ENCODE measurements at places on chromosomes 12 and 14.

- DNase-seq: no peak
Observed at GRCh38 chr14:64444984-64445845, 20.1 kb upstream of the AKAP5 start.

DNA sequence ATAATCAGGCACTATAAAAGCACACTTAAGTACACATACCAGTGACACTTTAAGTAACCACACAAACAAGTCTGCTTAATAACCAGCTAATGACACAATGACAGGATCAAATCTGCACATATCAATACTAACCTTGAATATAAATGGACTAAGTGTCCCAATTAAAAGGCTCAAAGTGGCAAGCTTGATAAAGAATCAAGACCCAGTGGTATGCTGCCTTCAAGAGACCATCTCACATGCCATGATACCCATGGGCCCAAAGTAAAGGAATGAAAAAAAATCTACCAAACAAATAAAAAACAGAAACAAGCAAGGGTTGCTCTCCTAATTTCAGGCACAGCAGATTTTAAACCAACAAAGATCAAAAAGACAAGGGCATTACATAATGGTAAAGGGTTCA, 470.4 kb downstream of the TRHDE start:
- DNase-seq: no peak

DNA sequence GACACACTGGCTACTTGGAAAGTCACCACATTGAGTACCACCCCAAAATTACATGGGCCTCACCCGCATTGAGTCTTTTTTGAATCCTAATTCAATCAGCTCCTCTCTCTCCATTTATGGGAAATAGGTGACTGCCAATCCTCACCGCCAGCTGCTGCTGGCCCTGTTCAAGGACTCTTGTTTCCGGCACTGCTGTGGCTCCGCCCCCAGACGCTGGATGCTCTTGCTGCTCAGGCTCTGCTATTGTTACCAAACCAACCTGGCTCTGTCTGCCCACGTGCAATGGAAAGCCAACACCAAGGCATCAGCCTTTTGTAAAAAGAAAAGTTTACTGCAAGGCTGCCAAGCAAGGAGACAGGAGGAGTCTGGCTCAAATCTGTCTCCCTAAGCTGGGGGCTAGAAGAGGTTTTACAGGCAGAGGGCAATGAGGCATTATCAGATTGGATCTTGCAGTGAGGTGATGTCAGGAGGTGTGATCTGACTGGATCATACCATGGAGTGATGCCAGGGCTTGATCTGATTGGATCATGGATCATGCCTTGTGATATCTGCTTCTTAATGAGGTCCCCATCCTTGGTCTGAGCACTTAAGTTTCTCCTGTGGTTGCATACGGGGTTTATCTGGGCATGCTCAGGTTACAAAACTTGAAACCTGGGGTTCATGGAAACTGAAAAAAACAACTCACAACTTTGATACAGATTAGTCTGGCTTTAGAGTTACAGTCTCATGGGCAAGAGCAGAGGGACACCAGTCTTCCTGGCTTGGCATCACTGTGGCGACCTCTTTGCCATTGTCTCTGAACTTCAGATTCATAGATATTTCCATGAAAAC, 117.1 kb upstream of the SLC35F4 start:
- DNase-seq: no peak

- DNase-seq: no peak
Observed at GRCh38 chr12:3988519-3989217, 115.5 kb upstream of the PARP11 start.

GRCh38 chr12:117970334-117970733, 1.5 kb upstream of the KSR2 start:
- no peak for DNase-seq

GRCh38 chr14:69922198-69922597, 43.0 kb downstream of the SMOC1 start:
- DNase-seq: no peak

GRCh38 chr12:52988898-52989297, 17.4 kb upstream of the EIF4B start:
- no peak for DNase-seq

- no peak for DNase-seq
Observed at GRCh38 chr14:62939970-62940369, 105.3 kb downstream of the KCNH5 start.

DNA sequence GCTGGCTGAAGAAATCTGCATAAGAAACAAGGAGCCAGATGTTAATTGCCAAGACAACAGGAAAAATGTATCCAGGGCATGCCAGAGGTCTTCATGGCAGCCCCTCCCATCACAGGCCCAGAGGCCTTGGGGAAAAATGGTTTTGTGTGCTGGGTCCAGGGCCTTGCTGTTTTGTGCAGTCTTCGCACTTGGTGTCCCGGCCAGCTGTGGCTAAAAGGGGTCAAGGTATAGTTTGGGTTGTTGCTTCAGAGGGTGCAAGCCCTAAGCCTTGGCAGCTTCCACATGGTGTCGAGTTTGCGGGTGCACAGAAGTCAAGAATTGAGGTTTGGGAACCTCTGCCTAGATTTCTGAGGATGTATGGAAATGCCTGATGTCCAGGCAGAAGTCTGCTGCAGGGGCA, 29.9 kb upstream of the CNTN1 start:
- DNase-seq: no peak

DNA sequence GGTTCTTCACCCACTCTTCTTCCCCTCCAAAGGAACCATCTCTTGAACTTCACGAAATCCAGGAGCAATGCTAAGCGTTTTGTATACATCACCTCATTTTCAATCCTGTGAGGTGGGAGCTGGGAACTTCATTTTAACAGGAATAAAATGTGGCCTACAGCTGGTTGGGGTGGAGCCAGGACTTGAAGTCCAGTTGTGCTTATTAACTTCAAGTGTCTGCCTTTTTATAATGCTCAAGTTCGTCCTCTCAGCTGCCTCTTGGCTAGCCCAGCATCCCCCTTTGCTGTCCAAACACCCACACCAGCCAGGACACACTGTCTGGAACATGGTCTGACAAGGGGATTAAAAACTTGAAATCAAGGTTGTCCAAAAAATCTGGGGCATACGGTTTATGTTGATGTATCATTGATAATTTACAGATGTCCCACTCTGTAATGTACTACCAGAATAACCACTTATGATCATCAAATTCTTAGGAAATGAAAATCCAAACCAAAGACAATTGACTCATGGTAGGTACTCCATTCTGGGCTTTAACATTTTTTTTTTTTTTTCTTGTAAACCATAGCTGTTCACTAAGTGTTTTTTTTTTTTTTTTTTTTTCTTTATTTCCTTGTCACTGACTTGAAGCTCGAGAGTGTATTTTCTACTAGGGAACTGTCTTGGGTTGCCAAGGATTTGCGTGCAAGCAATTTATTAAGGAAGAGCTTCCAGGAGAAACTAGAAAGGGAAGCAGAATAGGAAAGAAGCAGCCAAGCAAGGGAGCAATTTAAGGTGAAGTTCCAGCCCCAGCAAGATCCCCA, 252.3 kb downstream of the EFCAB11 start:
- peak; percentile 87 for DNase-seq

- no peak for DNase-seq
Observed at GRCh38 chr12:19957308-19958125, 410.8 kb upstream of the PDE3A start.

- peak; percentile 45 for DNase-seq
Observed at GRCh38 chr12:3307389-3307788, 183.6 kb upstream of the PRMT8 start.

- DNase-seq: no peak
Observed at GRCh38 chr12:1403417-1403816, 191.0 kb downstream of the FBXL14 start.

GRCh38 chr12:88111074-88111652, 30.7 kb downstream of the CEP290 start:
- peak; percentile 14 for DNase-seq

GRCh38 chr12:1834186-1834925, 14.0 kb downstream of the LRTM2 start:
- no peak for DNase-seq

- peak; percentile 42 for DNase-seq
Observed at GRCh38 chr12:72272091-72272661, at the start of gene TRHDE. TSS of gene TRHDE (plus strand) at chr12:72272370. CDS start at chr12:72272644, 274 bp downstream.

DNA sequence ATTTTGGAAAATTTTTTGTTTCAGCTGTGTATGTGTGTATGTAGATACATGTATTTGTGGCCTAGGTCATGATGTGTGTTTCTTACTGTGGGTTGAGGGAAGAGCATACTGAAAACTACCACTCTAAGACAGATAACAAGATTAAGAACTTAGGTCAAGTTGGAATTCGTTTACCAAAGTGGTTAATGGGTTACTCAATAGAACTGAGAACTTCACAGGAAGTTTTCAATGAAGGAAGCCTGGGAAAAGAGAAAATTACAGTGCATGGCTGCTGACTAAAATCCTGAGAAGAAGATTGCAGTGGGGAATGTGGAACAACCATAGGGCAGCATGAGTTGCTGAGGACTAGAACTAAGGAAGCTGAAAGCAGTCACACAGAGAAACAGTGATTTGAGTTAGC, 21.4 kb upstream of the FOXG1 start:
- no peak for DNase-seq

DNA sequence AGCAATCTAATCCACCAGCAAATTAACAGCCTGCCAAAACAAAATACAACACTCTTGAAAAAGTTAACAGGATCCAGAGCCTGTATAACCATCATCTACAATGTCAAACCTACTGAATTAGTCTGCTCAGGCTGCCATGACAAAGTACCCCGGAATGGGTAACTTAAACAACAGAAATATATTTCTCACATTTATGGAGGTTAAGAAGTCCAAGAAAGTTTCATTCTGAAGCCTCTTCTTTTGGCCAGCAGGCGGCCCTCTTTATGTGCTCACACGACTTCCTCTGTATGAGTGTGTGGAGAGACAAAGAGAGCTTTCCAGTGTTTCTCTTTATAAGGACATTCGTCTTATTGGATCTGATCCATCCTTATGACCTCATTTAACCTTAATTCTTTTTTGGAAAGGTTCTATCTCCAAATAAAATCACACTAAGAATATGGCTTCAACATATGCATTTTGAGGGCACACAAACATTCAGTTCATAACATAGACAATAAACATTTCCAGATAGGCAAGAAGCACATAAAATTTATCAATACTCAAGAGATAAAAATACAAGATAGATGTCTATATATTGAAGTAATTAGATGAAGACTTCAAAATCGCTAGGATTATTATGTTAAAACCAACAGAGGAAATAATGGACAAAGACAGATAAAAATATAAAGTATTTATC, 5.9 kb upstream of the RERG start:
- DNase-seq: no peak
